ENCODE measurements at places on chromosomes 3 and 15.

- DNase-seq, result no peak
Observed at GRCh38 chr3:38477839-38478450, 18.2 kb upstream of the EXOG start.

GRCh38 chr3:86865506-86865905 lies 125.4 kb downstream of the VGLL3 start:
- peak; percentile 39 for DNase-seq

DNA sequence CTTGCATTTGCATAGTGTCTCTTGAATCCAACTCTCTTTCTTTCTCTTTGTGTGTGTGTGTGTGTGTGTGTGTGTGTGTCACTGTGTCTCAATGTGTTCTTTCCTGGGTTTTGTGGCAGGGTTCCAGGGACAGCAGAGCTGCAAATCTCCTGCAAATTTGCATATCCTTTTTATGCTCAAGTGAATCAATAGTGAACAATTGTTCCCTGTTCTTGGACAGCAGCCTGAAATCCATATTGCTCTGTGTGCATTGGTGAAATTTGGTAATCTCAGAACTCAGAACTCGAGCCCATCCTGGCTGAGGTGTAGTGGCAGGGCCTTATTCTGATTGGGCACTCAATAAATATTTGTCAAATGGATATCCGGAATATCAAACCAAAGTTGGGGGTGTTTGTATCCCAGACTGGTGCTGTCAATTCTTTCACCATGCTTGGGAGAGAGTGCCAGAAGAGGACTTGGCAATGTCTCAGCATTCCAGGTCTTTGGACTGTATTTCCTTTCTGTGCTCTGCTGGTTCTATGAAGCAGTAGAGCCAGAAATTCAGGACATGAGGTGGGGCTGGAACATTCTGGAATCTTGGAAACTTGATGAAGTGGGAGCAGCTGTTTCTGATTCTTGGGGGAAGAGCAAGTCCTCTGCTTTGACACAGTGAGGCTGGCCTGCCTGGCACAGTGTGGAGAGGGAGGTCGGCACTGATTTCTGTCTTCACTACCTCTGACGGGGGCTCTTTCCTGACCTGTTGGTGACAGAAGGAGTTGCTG lies 380.6 kb upstream of the C2CD4B start:
- peak; percentile 66 for DNase-seq

DNA sequence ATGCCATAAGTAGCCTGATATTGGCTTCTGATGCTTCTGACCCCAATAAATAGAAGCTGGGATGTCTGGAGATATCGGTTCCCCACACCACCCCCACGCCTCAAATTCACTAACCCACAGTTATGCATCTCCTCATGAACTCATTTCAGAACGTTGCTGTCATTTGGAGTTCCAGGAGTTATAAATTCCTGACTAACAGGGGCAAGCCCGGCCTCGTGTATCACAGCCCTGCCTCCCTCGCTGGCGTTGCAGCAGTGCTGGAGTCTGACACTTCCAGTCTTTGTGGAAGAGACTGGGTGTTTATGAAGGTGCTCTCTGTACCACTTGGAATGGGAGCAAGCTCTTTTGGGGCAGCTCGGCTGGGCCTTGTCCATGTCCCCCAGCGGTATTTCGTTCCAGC lies 101.0 kb downstream of the ANP32A start:
- no peak for DNase-seq

DNA sequence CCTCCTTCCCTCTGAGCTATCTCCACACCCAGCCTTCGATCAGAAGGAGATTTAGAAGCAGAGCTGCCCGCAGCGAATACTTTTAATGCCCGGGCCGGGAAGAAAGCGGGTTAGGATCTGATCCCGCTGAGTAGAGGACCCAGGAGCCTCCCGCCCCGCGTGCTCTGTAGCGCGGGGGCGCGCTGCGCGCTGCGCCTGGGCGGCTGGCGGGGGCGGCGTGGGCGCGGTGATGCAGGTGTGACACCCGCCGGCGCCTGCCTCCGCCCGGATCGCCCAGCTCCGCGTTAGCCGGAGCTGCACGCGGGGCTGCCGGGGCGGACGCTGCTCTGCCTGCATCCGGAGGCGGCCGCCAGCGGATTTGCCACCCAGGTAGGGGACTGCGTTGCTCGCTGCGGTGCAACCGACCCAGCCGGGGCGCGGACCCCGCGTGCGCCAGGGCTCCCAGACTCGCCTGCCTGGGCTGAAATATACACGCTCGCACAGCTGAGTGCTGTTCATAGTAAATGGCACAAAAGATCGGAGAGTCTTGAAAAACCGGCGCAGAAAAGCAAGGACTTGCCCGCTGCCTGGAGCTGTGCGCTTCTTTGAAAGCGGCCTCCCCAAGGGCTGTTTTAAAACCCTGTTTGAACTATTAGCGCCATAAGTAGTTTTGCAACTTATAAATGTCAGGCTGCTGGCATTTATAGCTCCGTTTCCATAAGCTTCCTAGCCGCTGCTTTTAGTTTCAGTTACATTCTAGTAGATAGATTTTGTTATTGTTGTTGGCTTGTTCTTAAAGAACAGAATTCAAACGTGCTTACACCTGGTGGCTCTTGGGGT lies at the start of gene SV2B:
Gene SV2B (plus strand): TSS at position 263 of the 819 bp plus-strand sequence. CDS start 126,007 bp downstream, outside the sequence.
- peak; percentile 34 for DNase-seq

DNA sequence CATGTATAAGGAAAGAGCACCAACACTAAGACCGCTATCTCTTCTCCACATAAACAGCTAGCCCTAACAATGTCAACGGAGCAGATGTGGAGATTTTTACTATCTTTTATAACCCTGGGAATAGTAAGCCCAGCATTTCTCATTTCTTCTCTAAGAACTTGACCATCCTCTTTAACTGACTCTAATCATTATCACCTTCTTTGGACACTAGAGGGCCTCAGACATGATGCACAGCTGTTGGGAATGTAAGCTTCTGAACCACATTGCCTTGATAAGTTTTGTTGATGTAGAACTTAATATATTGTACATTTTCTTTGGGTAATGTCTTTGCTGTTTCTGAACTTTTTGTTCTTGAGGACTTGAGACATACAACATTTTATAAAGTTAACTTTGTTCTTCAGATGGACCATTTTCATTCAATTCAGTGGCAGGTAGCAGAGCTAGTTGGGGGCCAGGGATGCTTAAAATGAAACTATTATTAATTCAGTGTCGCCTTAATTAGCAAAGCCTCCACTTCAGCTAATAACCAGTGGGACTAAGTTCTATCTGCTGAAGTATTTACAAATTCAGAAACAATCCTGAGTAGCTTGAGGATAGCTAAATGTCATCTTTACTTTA lies 9.6 kb upstream of the TAGLN3 start:
- DNase-seq, result peak; percentile 55

DNA sequence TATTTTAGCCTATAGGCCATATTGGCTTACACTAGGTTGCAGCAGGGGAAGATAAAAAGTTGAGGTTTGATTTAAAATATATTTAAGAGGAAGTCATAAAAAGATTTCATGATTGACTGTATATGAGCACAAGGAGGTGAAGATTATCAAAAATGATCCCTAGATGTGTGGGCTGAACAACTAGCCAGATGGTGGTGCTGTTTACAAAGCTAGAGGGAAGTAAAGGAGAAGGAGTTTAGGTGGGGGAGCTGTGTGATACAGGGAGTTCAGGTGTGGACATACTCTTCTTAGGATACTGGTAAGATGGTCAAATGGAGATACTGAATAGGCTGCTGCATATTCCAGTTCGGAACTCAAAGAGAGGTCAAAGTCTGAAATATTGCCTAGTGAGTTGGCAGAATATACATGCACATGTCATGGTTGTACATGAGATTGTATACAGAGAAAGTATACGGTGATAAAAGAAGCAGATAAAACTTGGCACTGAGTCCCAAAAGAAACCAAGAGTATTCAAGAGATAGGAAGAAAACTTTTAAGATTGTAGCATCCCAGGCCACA lies 727.8 kb downstream of the NLGN1 start:
- DNase-seq, result peak; percentile 63

DNA sequence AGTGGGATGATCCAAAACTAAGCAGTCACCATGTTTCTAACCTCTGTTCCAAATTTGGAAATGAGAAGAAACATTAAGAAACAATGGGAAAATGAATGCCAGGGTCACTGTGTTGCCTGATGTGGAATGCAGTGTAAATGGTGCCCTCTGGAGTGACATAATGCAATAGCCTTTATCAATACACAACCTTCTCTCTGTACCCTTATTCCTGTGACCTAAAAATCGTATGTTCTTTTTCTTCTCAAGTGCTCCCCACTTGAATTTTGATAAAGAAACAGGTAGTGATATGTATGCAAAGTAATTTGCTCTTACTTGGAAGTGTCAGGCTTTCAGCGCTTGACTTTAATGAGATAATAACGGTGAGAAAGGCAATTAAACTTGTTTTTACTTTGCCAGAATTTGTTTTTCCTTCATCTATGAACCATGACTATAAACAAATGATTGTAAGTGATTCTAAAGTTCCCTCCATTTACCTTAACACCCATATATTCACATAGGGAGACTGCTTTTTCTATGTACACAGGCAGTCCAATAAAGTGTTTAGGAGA lies 145.8 kb upstream of the THRB start:
- DNase-seq, result peak; percentile 60

- DNase-seq, result no peak
Observed at GRCh38 chr3:136186344-136186743, 9.8 kb downstream of the MSL2 start.

- DNase-seq, result peak; percentile 14
Observed at GRCh38 chr3:146067048-146067447, 93.9 kb downstream of the PLOD2 start.

- DNase-seq, result no peak
Observed at GRCh38 chr3:140499114-140499757, 178.6 kb upstream of the TRIM42 start.

GRCh38 chr3:116070061-116070460 lies 375.2 kb downstream of the LSAMP start:
- DNase-seq, result no peak

DNA sequence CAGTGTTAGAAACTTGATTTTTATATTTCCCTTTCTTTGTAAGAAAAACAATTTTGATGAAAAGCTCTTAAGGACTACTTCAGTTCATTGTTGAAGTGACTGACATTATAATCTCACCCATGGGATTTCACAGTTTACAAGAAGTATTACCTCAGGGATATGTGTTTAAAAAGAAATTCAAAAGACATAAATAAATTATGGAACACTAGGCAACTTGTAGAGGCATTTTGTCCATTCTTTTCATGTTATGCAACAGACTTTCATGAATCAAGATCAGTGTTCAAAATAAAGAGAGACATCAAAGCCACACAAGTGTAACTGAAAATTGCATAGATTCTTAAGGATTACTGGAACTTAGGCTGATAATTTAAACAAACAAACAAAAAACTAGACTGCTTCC lies 196.8 kb upstream of the AGTR1 start:
- DNase-seq, result no peak

DNA sequence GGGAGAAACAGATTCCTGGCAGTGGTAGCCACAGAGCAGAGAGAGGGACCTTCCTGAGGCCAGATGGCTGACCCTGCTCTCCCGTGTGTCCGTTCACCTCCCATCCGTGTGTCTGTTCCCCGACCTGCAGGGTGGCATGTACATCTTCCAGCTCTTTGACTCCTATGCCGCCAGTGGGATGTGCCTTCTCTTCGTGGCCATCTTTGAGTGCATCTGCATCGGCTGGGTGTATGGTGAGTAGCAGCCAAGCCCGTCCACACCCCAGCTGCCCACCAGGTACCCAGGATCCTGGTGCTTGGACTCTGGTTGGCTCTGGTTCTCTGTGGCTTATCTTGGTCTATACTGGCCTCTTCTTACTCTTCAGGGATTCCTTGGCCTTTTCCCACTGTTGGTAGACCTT lies 59.5 kb upstream of the SLC6A1 start:
- DNase-seq, result no peak

- peak; percentile 34 for DNase-seq
Observed at GRCh38 chr3:76497636-76498035, 542.3 kb upstream of the ROBO2 start.

- no peak for DNase-seq
Observed at GRCh38 chr3:42804831-42805132, 492 bp upstream of the HIGD1A start.

DNA sequence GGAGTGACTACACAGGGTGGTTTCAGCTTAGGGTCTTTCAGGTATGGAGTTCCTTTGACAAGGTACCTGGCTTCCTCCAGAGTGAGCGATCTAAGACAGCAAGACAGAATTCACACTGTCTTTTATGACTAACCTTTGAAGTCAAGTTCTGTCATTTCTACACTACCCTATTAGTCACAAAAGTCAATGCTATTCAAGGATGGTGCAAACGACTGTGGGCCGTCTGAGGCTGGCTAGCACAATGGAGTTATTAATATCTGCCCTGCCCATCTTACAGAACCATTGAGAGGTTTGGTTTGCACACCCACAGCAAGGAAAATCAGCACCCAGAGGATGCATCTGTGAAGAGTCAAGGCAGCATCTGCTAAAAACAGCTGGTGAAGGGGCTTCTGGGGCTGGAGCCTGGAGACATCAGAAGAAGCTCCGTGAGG lies 62.9 kb upstream of the XCR1 start:
- no peak for DNase-seq

DNA sequence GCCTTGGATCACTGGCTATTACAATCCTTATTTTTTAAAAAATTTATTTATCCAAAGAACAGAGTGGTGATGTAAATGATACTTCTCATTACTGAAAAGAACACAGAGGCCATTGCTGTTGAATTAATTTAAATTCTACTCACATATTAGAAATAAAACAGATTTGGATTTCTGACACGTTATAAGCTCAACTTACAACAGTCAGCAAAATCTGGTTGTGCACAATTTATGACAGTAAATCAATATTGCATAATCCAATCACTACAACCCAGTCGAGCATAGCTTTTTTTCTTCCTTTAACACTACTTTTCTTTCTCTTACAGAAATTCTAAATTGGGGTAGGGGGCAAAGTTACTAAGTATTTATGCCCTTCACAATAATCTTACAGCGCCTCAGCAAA lies 17.3 kb upstream of the HGD start:
- no peak for DNase-seq

DNA sequence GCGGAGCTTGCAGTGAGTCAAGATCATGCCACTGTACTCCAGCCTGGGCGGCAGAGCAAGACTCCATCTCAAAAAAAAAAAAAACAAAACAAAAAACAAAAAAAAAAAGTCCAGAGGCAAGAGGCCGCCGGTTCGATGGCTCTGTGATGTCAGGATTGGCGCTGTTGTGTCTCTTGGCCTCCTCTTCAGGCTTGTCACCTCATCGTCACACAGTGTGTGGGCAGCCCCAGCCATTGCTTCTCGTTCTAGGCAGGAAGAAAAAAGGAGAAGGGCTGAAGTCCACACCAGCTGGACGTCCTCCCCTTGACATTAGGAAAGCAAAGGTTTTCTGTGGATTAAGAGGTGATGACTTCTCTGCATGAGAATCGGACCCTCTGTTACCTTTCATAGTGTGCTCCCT lies 191.1 kb downstream of the NSMCE3 start:
- DNase-seq, result no peak

Data from AG20443 (cell line).